ENCODE measurements at places on chromosomes 1 and 21.

- DNase-seq, result no peak
Measured at GRCh38 chr1:159786966-159787365, 6.2 kb downstream of the DUSP23 start.

- peak; percentile 1 for DNase-seq
Measured at GRCh38 chr1:166947398-166948043, 27.8 kb downstream of the ILDR2 start.

DNA sequence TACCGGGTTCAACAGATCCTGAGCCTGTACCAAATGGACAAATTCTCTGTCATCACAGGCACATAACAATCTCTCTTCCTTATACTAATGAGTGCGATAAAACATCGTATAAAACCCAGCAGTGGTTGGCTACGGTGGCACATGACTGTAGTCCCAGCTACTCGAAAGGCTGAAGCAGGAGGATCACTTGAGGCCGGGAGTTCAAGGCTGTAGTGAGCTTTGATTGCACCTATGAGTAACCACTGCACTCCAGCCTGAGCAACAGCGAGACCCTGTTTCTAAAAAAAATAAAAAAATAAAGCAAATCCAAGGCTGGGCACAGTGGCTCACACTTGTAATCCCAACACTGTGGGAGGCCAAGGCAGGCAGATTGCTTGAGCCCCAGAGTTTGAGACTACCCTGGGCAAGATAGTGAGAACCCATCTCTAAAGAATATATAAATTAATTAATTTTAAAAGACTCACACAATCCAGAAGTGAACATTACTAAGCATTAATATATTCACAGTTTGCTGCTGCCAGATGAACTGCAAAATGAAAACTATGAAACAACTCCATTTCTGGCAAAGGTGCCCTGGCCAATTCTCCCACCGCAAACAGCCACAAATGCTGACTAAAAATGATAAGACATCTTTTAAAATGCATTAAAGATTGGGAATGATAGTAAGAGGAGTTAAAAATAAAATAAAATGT is 13.1 kb downstream of the ZBTB17 start:
- no peak for DNase-seq

- DNase-seq, result no peak
Measured at GRCh38 chr1:23824711-23825075, 536 bp downstream of the HMGCL start.

DNA sequence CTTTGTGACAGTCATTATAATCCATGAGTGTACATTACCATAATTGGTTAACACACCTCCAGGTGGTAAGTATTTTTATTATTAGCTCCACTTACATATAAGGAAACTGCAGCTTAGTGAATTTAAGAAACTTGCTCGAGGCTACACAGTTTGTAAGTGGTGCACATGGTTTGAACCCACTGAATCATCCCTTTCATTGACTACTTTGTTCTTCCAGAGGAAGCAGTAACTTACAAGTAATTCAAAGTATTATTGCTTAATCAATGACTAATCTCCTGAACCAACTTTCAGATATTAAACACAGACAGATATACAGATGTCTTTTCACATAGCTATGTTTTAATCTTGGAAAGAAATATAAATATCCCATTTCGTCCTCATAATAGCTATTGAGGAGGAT is 18.7 kb upstream of the CLDN8 start:
- DNase-seq, result no peak

DNA sequence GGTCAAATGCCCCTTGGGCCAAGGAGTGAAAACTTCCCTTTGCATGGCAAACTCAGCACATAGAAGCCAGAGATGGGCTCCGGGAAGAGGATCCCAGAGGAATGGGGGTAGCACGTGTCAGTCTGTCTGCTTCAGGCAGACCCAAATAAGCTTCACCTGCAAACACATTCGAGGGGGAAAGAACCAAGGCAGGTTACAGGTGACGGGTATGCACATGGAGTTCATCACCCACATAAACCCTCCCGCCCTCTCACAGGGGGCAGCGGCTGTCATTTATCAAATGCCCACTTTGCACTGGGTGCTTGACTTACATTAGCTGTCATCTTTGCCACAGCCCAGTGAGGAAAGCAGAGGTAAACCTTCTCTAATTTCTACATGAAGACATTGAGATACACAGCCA is 73.0 kb upstream of the TLR5 start:
- DNase-seq, result no peak

DNA sequence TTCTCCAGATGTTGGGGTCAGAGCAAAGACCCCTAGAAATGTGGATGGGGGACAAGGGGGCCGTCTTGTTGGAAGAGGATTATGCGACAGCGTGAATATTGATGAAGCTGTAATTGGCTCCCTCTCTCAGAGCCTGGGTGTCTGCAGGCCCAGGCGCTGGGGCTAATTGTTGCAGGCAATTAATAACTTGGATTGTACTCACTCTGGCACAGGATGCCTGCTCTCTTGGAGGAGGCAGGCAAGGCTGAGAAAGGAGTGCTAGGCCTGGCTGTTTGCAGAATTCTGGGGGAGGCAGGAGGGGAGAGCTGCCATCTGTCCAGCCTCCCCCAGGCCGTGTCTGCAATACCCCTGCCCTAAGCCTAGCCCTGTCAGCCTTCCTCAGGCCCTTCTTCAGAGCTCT is 4.1 kb upstream of the DISP3 start:
- DNase-seq, result no peak

DNA sequence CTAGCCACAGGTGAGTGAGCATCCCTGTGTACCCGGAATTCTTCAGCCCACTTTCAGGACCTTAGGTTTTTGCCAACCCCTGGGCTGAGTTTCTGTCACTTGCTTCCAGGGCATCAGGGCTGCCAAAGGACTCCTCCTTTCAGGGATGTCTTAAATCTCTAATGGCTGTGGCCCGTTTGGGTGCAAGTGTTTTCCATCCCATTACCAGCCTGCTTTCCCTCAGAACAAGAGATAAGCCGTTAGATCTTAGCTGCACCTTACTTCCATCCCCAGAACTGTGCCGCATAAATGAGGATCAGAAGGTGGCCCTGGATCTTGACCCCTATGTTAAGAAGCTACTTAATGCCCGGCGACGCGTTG is 652 bp downstream of the SNAPIN start:
- no peak for DNase-seq

DNA sequence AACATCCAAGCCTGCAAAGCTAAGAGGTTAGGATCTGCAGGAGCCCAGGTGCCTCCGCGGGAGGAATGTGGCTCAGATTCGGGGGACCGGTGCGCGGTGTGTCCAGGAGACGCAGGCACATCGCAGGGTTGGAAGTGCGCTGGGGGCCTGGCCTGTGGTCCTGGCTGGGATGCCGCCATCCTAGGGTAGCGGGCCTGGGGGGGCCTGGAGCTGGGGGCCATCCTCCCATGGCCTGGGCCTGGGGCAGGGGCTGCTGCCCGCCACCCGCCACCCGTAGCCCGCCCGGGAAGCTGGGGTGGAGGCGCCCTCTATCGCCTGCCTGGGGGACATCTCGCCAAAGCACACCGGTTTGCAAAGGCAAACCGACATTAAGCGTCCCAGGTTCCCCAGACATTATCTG is 170.6 kb upstream of the ARHGEF16 start:
- DNase-seq, result no peak

Measured in T-cell (primary cell).